Right renal pelvis (tissue), 4 donors: ENCODE measurements at places on chromosomes 1 and 21. TPM values are rescaled to one million over a fixed set of nuclear protein-coding genes. Genes with fewer than 3 reads are reported as not detected.

- DNase-seq = no peak
Observed at GRCh38 chr1:156901966-156902915, 8.7 kb downstream of the PEAR1 start.

GRCh38 chr21:22201669-22202068 is 1203.5 kb downstream of the NCAM2 start:
- DNase-seq = no peak

GRCh38 chr1:65772607-65773006 is 20.1 kb upstream of the PDE4B start:
- DNase-seq = no peak

GRCh38 chr1:90486996-90487395 is 230.1 kb downstream of the BARHL2 start:
- no peak for DNase-seq

GRCh38 chr1:116133696-116134475 is 22.7 kb downstream of the MAB21L3 start:
- no peak for DNase-seq

DNA sequence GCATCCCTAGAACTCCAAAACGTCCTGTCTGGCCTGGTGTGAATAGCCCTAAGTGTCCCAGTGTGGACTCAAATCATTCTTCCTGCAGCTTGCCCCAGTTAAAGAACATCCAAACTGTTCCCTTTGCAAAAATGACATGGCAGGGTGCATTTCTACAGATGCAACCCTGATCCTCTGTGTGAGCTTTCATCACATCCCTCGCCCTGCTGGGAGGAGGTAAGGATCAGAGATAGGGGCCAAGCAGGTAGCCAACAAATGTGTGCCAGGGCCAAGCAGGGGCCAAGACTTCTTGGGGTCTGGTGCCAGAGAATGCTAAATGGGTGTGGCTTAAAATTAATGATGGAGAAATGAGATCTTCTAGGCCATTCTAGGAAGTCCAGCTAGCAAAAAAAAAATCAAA is 27.1 kb upstream of the MPZL1 start:
- no peak for DNase-seq

ITLN1 gene
- polyA plus RNA-seq = 2.4 TPM

MYCL gene
- polyA plus RNA-seq = 11.5 TPM

GRCh38 chr21:37281579-37281978 is 14.4 kb upstream of the VPS26C start:
- DNase-seq = no peak

- DNase-seq = no peak
Observed at GRCh38 chr1:203906932-203907331, 45.5 kb downstream of the SNRPE start.

DNA sequence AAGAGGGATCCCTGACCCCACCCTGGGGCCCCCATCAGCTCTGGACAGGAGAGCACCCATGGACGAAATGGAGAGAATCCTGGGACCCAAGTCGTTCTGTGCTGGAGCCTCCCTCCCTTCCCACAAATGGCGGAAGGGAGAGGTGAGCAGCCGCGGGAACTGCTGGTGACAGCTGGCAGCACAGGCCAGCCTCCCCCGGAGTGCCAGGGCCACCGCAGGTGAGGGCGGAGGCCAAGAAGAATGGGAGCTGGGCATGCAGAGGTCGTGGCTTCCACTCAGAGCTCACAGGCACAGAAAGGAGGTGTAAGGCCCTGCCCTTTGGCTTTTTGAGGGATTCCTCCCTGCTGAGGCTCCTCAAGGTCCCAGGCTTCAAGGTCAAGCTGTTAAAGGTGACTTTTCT is 24.6 kb downstream of the SLC1A7 start:
- DNase-seq = no peak

DNA sequence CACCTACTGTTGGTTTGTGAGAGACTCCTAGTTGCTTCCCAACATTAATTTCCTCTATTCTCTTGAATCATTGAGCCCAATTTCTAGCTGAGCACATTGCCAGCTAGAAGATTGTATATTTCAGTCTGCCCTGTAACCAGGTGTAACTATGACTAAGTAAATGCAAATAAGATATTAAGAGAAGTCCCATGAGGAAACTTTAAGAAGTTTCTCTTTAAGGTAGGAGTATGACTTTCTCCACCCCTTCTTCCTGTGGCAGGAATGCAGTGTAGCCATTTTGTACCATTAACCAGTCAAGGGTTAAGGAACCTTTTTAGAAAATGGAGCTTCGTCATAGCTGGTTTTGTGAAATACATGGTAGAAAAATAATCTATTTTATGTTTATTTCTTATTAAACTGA is 534.2 kb upstream of the RGS18 start:
- DNase-seq = no peak

GRCh38 chr1:153771841-153772593 is 3.2 kb upstream of the SLC27A3 start:
- DNase-seq = no peak

SPRR4 gene
- not detected for polyA plus RNA-seq

GRCh38 chr1:3032371-3033039 is 11.2 kb downstream of the ACTRT2 start:
- no peak for DNase-seq

GRCh38 chr1:67570486-67571143 is 114.4 kb upstream of the GADD45A start:
- DNase-seq = no peak

HS2ST1 gene
- polyA plus RNA-seq = 59.4 TPM

CGN gene
- 39.3 TPM for polyA plus RNA-seq

RHEX gene
- polyA plus RNA-seq = 2.5 TPM

DNA sequence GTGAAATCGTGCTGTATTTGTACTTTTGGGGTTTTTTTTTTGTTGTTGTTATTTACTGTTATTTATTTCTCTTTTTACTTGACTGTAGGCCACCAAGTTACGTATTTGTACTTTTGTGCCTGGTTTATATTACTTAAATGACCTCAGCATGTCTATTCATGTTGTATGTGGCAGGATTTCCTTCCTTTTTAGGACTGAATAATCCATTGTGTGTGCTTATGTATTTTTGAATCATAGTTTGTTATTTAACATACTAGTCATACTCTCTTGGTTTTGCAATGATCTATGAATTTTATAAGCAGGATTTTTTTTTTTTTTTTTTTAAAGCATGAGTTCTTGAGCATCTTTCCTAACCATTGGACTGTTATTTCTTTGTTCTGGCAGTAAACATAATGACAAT is 51.2 kb downstream of the RNF2 start:
- DNase-seq = no peak

GRCh38 chr1:39663559-39663958 is 8.3 kb downstream of the NT5C1A start:
- DNase-seq = no peak

- no peak for DNase-seq
Observed at GRCh38 chr1:24714859-24715520, 30.3 kb upstream of the CLIC4 start.

DNA sequence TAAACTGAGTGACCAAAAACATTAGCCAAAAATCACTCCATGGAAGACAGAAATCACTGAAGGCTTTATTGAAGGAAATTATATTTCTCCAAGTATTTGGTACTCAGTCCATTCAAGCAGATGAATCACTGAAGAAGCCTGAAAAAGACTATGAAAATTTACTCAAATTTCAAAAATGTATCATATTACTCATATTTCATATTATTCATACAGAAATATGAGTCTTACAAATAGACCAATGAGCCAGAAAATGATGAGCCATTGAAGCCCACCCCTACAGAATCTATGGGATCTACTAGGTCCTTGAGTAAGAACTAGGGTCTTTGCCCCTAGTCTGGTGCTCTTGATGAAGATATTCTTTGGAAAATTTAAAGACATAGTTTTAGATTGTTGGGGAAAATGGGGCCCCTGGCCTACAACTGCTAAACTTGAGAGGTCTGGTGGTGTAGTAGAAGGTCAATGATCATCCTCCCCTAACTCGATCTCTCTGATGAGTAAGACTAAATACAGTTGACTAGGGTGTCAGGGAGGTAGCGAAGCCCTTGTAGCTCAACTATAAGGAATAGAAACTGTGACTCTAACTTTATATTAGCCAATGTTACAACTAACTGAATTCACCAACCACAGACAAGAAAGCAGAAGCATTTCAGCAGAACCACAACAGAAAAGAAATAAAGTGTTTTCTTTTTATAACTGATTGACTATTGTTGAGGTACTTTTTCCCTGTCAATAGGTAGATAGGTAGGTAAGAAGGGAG is 81.0 kb downstream of the NOTCH2 start:
- DNase-seq = no peak

- no peak for DNase-seq
Observed at GRCh38 chr1:14923727-14924452, 229.7 kb upstream of the TMEM51 start.

FMN2 gene
- 5.3 TPM for polyA plus RNA-seq

IVL gene
- polyA plus RNA-seq = 0.55 TPM

GRCh38 chr1:20715406-20715805 is 2.4 kb downstream of the KIF17 start:
- DNase-seq = no peak

GRCh38 chr1:154581766-154582165 is 14.2 kb downstream of the CHRNB2 start:
- DNase-seq = no peak

- no peak for DNase-seq
Observed at GRCh38 chr1:157639800-157640199, 41.9 kb upstream of the FCRL4 start.

GRCh38 chr1:236301080-236301957 is 19.6 kb upstream of the ERO1B start:
- no peak for DNase-seq

DNA sequence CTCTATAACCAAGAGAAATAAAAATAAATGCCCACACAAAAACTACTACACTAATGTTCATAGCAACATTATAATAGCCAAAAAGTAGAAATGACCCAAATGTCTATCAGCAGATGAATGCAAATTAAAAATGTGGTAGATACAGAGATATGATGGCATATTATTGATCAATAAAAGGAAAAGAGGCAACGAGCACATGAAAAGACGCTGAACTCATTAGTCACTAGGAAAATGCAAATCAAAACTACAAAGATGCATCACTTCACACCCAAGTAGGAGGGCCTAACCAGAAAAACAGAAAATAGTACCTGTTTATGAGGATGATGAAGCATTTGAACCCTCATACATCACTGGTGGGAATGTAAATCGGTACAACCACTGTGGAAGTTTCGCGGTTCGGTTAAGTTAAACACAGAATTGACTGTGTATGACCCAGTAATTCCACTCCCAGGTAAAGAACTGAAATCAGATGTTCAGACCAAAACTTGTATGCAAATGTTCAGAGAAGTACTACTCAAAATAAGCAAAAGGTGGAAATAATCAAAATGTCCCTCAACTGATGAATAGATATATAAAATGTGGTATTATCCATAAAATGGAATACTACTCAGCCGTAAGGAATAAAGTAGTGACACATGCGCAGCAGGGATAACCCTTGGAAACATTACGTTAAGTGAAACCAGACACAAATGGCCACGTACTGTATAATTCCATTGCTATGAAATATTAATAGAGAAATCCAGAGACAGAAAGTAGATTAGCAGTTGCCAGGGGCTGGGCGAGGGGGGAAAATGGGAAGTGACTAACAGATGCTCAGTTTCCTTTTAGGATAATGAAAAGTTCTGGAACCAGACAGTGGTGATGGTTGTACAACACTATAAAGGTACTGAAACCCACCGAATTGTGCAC is 3.1 kb downstream of the USP48 start:
- no peak for DNase-seq

FCRL5 gene
- 0.06 TPM for polyA plus RNA-seq

KRTAP6-3 gene
- polyA plus RNA-seq = not detected

AQP10 gene
- not detected for polyA plus RNA-seq

DNA sequence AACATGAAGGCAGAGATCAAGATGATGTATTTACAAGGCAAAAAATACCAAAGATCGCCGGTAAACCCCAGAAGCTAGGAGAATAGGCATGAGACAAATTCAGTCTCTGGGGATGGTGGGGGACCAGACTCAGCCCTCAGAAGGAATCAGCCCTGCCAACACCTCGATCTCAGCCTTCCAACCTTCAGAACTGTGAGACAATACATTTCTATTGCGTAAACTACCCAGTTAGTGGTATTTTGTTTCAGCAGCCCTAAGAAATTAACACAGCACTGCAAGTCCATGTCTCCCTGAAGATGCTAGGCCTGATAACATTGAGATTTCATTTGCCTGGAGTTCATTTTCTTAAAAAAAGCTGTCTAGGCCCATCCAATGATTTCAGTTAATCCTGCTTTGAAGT is 622.5 kb downstream of the PTPRC start:
- no peak for DNase-seq

DNA sequence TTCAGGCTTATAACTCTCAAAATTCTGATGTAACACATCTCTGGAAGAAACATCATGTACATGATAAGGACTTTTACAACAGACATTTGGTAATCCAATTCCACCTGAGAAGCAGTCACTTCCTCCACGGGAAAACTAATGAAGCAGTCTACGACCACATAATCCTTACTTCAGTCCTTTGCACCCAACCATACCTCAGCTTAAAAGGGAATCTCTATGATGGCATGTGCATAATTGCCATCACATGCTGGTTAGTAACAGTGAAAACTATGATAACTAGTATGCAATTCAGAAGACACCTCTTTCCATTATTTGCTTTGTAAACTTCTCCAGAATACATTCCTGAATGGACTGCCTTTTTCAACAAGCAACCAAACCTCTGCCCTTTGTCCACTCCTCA is 53.1 kb downstream of the TTC13 start:
- DNase-seq = no peak

DNA sequence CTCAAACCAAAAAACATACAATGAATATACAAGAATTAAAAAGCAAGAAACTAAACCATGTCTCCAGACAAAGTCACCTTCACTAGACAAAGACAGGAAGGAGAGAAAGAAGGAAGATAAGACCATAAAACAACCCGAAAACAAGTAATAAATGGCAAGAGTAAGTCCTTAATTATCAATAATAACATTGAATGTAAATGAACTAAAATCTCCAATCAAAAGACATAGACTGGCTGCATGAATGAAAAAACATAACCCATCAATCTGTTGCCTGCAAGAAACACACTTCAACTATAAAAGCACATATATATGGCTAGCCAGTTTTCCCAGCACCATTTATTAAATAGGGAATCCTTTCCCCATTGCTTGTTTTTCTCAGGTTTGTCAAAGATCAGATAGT is 100.8 kb upstream of the SAMSN1 start:
- DNase-seq = no peak

DNA sequence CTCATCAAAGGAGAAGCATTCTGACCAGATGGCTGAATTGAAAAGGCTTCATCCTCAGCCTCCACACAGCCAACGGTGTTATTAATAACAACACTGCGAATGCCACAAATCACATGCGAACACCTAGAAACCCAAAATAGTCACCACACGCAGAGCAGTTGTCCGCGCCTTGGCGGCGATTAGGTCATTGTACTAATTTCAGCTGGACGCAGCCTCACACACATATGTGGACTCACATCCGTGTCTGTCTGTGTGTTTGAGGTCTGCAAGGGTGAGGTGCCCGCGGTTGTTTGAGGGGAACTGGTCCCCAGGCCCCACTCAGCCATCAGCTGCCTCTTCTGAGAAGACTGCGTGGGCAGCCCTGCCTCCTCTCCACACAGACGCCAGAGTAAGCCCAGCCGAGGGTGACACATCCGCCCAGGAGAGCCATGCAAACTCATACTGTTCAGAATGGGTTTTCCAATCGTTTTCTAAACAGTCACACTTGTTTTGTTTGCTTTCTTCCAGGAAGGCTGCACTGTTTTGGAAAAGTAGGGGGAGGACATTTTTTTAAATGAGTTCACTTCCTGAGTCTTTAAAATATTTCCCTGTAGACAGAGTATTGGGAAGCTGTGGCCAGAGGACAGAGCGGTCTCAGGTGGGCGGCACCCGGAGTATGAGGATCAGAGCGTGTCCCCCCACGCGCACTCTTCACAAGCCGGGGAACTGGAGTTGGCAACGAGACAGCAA is 53.4 kb downstream of the TOMM20 start:
- no peak for DNase-seq

- DNase-seq = no peak
Observed at GRCh38 chr1:119736649-119737039, 24.9 kb downstream of the PHGDH start.

GRCh38 chr1:209876078-209876800 is 48.5 kb downstream of the UTP25 start:
- DNase-seq = no peak
